Esophagus squamous epithelium (tissue), 5 donors: ENCODE measurements at places on chromosomes 6 and 20.

GRCh38 chr20:5085380-5085779, 34.4 kb downstream of the PCNA start:
- no peak for DNase-seq

DNA sequence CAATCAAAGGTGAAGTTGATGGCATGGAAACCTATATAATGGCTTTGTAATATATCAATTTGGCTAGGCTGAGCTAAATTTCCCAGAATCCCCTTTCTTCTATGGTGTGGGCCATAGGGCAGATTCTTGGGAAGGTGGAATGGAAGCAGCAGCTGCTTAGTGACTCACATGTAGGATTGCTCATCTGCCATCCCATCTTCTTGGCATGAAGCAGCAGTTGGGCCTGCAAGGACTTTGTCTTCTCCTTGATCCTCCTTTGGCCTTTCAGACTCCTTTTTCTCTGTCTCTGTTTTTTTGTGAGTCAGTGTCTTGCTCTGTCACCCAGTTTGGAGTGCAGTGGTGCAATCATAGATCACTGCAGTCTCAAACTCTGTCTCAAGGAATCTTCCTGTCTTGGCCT, 52.6 kb upstream of the CEP162 start:
- no peak for DNase-seq

DNA sequence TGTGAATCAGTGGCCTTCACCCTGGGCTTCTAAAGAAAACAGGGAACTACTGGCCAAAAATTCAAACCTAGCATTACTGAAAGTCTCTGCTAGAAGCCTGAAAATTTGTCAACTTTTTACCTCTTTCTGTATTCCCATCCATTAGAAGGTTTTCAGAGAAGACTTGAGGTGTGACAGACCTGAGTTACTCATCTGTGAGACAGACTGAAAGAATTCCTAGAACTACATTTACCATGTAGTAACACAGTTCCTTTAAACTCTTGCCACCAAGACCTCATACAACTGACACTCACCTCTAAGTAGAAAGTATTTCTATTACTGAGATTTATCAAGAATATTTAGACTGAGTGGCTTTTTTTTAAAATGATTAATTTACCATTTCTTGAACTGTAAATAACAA, 4.5 kb downstream of the DPM1 start:
- DNase-seq, result no peak

DNA sequence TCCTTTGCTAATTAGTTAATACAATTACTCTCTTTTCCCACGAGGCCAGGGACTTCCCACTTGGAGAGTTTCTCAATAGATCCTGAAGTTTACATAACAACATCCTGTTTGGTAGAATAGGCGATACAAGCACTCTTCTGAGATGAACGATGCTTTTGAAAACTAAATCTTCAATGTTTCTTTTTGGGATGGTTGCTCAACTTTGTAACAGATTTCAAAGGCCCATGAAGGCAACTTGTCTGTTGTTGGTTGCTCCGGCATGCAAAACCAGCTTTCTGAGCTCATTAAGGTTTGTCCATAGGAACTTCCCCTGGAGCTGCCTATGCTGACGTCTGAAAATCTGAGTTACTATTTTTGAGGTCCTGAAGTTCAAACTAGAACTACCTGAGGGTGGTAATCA, 25.9 kb upstream of the ROS1 start:
- no peak for DNase-seq

DNA sequence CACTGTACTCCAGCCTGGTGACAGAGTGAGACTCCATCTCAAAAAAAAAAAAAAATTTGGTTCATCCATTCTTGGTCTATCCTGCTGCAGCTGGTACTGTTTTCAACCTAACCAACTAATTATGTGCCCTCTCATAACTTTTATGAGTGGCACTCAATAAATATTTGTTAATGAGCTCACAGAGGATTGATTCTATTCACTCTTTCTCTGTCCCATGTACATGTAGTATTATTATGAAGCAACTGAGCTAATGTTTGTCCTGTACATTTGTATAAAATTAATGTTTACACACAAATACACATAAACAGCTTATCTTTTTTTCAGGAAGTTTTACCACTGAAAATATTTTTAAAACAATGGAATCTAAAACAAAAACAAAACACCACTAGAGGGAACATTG, 10.1 kb downstream of the RIPOR2 start:
- DNase-seq, result no peak

DNA sequence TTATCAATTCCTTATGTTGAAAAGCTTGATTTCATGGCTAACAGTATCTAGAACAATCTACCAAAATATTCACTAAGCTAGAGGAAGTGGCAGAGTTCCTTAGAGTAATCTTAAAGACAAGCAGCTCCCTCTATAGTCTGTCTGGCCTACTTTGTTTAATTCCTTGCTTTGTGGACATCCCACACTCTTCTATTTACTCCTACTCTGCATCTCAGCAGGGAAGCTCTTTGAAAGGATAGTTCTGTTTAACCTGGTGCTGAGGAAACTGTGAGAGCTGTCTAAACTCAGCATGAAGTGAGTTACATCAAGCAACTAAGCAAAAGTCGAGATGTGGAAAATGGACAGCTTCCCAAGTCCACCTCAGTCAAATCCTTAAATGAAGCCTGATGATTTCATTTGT, 4.3 kb downstream of the REV3L start:
- no peak for DNase-seq

- no peak for DNase-seq
These were observed 229.8 kb downstream of the SOX4 start for GRCh38 chr6:21823371-21823770.

DNA sequence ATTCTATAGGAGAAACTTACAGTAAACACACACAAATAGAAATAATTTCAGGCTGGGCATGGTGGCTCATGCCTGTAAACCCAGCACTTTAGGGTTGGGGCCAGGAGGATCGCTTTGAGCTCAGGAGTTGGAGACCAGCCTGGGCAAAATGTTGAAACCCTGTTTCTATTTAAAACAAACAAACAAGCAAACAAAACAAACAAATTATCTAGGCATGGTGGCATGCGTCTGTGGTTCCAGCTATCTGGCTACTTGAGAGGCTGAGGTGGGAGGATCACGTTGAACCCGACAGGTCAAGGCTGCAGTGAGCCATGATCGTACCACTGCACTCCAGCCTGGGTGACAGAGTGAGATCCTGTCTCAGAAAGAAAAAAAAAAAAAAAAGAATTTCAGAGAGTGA, 64.0 kb downstream of the NHLRC1 start:
- DNase-seq, result no peak

DNA sequence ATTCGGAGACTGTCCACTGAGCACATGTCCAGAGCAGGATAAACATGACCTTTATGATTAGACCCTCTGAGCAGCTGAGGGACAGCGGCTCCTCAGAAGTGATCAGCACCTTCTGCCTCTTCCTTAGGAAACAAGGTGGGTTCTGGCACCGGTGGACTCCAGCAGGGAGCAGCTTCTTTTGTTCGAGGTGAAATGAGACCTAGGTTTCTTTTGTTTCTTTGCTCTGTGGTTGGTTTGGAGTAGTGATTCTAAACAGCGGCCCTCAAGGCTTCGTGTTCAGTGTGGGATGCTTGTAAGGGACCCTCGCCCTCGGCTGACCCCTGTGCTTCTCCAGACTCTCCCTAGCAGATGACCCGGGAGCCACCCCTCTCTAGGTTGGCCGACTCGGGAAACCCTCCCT, 14.6 kb upstream of the FRMD1 start:
- no peak for DNase-seq

GRCh38 chr6:38057994-38058393, 238.5 kb downstream of the ZFAND3 start:
- DNase-seq, result no peak

GRCh38 chr6:109945091-109945490, 33.0 kb upstream of the GPR6 start:
- no peak for DNase-seq

GRCh38 chr6:167559675-167560479, 235.0 kb downstream of the TTLL2 start:
- no peak for DNase-seq

DNA sequence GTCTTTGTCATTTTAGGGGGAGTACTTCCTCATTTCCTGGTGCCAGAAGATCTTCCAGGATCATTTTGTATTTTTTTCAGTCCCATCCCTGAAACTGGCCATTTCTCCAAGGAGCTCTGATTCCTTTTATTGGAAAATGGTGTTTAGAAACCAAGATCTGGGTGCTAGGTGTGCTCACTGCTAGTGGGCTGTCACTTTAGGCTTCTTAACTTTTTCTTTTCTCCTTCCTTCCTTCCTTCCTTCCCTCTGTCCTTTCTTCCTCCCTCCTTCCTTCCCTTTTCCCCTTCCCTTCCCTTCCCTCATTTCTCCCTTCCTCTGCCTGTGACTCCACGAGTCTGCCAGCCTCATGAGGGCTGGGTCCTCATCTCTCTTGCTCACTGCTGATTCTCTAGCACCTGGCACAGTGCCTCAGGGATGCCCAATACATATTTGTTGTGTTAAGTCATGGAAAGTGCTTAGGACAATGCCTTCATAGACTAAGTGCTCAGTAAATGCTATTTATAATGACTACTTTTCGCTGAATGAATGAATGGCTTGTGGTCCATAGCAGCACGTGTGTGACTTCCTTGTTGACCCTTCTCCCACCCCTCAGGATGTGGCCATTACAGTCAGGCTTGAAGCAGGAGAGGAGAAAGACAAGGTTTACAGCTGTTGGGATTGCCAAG, 36.9 kb downstream of the APCDD1L start:
- DNase-seq, result no peak

DNA sequence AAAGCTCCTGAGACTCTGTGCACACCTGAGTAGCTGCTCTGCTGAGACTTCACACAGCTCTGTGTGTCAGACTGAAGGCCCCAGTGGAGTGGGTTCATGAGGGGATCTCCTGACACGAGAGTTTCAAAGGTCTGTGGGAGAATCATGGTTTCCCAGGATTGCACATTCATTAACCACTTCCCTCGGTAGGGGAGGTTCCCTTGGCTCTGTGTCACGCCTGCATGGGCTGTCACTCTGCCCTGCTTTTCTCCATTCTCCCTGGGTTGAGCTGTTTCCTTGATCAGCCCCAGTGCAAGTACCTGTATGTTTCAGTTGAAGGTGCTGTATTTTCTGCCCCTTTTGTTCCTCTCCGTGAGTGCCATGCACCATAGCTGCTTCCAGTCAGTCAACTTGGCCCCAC, 236.9 kb downstream of the EPM2A start:
- no peak for DNase-seq

DNA sequence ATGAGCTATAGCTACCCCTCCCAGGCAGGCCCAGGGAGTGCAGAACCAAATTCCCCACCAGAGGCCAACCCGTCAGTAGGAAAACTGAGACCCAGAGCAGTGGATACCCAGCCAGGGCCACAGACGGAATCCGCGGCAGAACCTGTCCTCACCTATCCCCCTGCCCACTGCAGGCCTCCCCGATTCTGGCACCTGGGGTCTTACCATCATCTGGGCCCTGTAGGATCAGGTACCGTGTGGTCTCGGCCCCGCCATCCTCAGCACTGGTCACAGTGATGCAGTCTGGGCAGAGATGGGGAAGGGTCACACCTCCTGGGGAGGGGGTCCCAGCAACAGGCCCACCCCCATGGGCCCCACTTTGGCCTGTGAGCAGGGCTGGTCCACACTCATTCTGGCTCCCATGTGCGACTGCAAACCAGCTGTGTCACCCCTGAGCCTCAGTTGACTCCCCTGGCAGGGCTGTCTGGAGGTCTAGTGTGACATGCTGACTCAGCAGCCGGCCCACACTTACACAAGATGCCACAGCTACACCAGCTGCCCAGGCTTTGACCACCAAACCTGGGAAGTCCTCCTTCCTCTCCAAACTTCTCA, 3.8 kb downstream of the ZNF335 start:
- no peak for DNase-seq

DNA sequence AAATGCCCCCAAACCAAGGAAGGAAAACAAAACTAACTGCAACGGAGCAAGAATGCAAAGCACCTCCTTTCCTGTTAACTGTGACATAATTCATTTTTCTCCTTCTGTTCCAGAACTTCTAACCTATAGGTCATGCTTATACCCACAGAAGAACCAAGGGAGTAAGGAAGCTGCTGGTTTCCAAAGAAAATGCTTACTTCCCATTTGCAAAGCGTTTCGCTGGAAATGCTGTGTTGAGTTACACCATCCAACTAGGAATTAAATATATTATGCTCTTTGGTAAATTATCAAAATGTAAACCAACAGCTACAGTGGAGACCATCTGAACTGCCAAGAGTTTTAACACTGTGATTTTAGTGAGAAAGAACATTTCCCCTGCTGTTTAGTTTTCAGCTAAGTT, 42.9 kb downstream of the ATXN1 start:
- DNase-seq, result no peak

- DNase-seq, result no peak
These were observed 1.2 kb downstream of the CST7 start for GRCh38 chr20:24950128-24950835.

- no peak for DNase-seq
These were observed 48.8 kb upstream of the TAF8 start for GRCh38 chr6:42001506-42001905.

GRCh38 chr6:24683297-24684296, 16.7 kb downstream of the ACOT13 start:
- no peak for DNase-seq

DNA sequence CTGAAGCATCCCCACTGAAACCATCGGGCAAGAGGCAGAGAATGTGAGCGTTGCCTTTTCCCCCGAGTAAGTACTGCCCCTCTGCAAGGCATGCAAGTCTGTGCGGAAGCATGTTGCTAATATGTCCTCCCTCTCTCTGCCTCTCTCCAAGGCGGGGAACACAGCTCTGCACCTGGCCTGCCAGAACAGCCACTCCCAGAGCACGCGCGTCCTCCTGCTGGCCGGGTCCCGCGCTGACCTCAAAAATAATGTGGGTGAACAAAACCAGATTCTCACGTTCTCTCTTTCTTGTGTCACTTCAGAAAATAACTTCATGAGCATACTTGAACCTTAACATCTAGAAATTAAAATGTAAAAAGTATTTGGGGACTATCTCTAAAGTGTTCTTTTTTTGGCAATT, 26.4 kb downstream of the LYRM2 start:
- no peak for DNase-seq

- no peak for DNase-seq
These were observed 129.5 kb upstream of the PTPN1 start for GRCh38 chr20:50380697-50381040.

GRCh38 chr20:2314759-2315439, 19.1 kb downstream of the TGM3 start:
- no peak for DNase-seq

- DNase-seq, result no peak
These were observed 5.1 kb downstream of the KCNS1 start for GRCh38 chr20:45095805-45096238.

DNA sequence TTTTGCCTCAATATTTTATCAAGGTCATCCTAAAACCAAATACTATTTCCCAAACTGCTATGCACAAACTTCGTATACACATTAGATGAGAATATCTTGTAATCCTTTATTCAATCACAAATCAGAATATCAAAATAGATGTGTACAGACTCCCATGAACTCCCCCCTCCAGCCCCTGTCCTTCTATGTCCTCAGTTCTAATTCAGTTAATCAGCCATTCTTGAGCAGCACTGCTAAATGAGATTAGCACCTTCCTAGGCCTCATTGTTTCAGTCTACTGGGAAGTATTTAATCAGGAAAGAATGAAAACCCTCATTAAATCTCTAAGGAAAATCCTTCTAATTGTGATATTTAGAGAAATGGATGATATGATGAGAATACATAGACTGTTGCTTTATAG, 36.6 kb downstream of the RCAN2 start:
- DNase-seq, result no peak
